ENCODE measurements at places on chromosomes 13 and 19.

DNA sequence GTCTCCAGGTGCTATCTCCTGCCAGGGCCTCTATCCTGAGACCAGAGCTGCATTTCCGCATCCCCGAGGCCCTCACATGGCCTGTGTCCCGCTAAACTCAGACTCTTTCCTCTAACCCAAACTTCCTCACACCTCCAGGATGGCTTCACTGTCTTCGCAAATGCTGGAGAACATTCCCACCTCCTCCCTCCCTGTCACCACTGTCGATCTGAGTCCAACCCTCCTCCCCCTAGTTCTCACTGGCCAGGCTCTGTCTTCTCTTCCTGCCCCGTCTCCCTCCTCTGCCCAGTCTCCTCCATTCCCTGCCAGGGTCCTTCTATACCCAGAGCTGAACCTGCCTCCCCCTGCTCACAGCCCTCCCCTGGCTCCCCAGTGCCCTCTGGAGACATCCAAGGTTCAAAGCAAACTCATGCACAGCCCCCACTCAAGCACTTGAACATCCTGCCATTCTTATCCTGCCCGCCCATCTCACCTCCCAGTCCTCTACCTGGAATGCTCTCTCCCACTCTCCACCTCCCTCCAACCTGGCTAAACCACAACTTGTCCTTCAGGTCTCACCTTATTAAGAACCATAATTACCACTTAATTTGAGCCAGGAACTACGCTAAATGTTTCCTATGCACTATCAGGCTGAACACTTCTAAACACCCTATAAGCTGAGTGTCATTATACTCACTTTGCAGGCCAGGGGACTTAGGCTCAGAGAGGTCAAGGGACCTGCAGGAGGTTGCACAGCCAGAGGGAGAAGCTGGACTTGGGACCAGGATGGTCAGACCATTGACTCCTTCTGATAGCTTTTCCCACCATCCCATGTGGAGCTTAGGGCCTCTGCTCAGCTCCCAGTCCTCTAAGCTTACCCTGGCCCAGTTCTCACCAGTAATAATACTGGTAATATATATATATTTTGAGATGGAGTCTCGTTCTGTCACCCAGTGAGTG, 961 bp upstream of the VSIG10L start:
- no peak for DNase-seq

GRCh38 chr19:28586474-28586873, 626.5 kb downstream of the UQCRFS1 start:
- no peak for DNase-seq

DNA sequence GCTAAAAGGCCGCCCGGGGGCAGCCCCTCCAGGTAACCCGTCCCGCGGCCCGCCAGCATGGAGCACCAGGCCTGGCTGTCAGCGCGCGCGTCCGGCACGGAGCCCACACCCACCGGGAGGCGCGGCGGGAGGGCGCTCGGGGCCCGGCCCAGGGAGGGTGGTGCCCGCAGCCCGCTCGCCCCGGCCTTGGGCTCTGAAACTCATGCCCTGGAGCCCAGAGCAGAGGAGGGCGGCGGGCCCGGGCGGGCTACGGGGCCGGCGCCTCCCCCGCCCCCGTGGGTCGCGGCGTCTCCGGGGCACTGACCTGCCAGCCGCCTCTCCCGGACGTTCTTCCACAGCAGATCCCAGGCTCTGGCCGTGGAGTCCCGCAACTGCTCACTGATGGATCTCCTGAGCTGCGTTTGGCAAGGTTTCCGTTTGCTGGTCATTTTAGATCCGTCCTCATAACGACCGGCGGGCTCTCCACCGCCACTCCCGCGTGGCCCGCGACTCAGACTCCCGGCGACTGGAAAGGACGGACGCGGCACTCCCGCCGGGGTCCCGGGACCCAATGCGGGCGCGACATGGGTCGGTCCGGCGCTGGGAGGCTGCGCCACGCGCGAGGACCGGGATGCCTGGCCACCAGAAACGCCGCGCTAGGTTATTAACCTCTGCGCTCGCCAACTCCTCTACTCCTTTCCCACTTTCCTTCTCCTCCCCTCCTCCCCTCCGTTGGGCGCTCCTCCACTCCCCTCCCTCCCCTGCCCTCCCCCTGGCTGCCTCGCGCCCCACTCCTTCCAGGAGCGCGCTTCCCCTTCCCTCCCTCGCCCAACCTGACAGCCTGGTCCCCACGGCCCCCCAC, 64.7 kb upstream of the STARD13 start:
- DNase-seq: no peak

DNA sequence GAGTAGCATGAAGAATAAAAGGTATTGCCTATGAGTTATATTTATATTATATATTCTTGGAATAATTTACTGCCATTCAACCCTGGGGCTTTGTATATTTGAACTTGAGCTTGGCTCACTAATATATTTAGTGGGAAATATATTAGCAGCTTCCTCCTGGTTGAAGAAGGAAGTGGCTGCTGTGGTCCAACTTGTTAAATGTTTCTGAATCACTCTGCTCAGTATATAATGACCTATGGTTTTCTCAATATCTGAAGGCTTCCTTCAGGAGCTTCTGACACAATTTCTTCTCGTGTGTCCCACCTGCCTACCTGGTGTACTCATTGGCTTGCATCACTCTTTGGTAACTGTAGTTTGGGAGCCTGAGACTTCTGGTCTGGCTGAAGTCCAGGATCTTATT, 646.4 kb downstream of the TBC1D4 start:
- DNase-seq: no peak

DNA sequence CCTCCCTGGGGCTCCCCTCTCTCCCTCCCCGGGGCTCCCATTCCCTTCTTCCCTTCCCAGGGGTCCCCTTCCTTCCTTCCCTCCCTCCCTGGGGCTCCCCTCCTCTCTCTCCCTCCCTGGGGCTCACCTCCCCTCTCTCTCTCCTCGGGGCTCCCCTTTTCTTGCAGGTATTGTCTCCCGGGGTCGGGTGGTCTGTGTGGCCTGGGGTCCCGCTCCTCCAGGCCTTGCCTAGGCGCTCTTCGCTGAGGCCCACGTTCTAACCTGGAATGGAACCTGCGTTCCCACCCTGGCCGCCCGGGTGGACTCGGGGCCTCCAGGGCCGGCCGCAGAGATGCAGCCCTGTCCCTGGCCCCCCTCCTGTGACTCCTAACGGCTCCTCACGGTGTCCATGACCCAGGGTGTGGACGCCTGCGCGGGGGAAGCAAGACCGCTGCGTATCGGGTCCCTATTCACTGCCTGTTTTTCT, 940 bp upstream of the DCUN1D2 start:
- no peak for DNase-seq

- no peak for DNase-seq
These were observed 39.2 kb upstream of the MIR17HG start for GRCh38 chr13:91308299-91308698.

GRCh38 chr13:112616586-112617362, 28.8 kb upstream of the TUBGCP3 start:
- no peak for DNase-seq

GRCh38 chr13:80273718-80274117, 67.2 kb downstream of the SPRY2 start:
- no peak for DNase-seq

- no peak for DNase-seq
These were observed 9.8 kb downstream of the SIGLEC10 start for GRCh38 chr19:51407511-51408131.

Measured in amygdala (tissue), 56 donors.